ENCODE measurements at places on chromosomes 6 and 20. TPM values are rescaled to one million over a fixed set of nuclear protein-coding genes. Genes with fewer than 3 reads are reported as not detected.

DNA sequence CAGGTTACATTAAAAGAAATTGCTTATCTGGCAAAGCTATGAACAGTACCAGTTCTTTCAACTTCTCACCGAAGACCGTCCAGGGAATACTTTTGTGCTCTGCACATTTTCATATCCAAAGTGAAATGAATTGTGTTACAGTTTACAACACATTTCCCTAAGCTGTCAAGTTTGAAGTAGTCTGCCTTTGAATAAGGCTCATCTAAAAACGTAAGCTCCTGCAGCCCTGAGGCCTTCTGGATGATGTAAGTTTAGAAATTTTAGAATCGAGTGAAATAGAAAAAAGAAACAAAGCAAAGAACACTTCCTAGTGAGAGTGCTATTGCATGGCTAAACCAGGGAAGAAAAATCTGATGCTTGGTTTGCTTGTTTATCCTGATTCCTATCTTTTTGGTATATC, 653.8 kb downstream of the MMUT start:
- no peaks in the 10 kb centered on the region for H3K4me1 ChIP-seq
- DNase-seq = no peak
- no peak overlapping the region for H3K27ac ChIP-seq
- H3K4me3 ChIP-seq = no peak overlapping the region
- H3K27me3 ChIP-seq = no peaks in the 10 kb centered on the region

GRCh38 chr6:75377386-75377785, 92.8 kb upstream of the TMEM30A start:
- peak overlapping the region; percentile 4 for H3K4me3 ChIP-seq
- peaks cover 44% of the 10 kb centered on the region for H3K4me1 ChIP-seq
- H3K27ac ChIP-seq = peak overlapping the region; percentile 40
- DNase-seq = no peak

- no peaks in the 10 kb centered on the region for H3K36me3 ChIP-seq
- H3K27ac ChIP-seq = no peak overlapping the region
- H3K4me1 ChIP-seq = peaks cover 23% of the 10 kb centered on the region
- no peaks in the 10 kb centered on the region for H3K27me3 ChIP-seq
- no peak for DNase-seq
- no peak overlapping the region for H3K4me3 ChIP-seq
Measured at GRCh38 chr6:156190270-156190669, 586.9 kb upstream of the ARID1B start.

- no peaks in the 10 kb centered on the region for H3K36me3 ChIP-seq
- no peaks in the 10 kb centered on the region for H3K27me3 ChIP-seq
- no peak overlapping the region for H3K27ac ChIP-seq
Measured at GRCh38 chr6:35694462-35694861, 5.7 kb upstream of the FKBP5 start.

GRCh38 chr20:24738981-24739633, 210.0 kb upstream of the CST7 start:
- H3K36me3 ChIP-seq = no peaks in the 10 kb centered on the region
- no peak for DNase-seq
- no peaks in the 10 kb centered on the region for H3K27me3 ChIP-seq
- H3K4me3 ChIP-seq = no peak overlapping the region

DNA sequence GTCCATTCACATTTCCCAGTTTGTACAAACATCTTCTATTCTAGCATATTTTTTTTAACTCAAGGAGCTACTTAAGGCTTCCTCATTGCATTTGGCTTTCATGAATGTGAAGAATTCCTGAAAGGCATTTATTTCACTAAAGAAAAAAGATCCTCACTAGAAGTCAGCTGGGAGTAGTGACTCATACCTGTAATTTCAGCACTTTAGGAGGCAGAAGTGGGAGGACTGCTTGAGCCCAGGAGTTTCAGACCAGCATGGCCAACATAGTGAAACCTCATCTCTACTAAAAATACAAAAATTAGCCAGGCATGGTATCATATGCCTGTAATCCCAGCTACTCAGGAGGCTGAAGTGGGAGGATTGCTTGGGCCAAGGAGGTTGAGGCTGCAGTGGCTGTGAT, 30.9 kb upstream of the XRN2 start:
- H3K36me3 ChIP-seq = no peaks in the 10 kb centered on the region
- H3K4me1 ChIP-seq = no peaks in the 10 kb centered on the region
- H3K4me3 ChIP-seq = no peak overlapping the region
- no peak for DNase-seq

DNA sequence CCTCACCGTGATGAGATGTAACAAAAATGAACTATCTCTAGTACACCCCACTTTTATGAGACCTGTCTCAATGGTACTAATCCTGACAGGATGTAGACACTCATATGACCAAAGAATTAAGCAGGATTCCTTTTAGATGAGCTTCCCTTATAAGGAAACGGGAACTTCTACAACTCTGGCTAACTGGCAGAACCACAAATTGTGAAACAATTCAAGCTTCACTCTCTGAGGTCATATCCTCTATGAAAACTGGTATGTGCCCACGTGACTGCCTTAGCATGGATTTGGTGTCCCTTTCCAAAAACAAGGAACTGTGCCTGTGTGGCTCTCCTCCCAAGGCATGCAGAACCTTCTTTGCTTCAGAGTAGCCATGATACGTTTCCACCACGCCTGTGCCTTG, 14.1 kb upstream of the CPNE5 start:
- peak overlapping the region; percentile 58 for H3K27ac ChIP-seq
- H3K4me3 ChIP-seq = no peak overlapping the region
- H3K27me3 ChIP-seq = no peaks in the 10 kb centered on the region
- DNase-seq = no peak

SIRPG gene
- not detected for total RNA-seq

- peaks cover 12% of the 10 kb centered on the region for H3K4me1 ChIP-seq
- DNase-seq = no peak
- no peak overlapping the region for H3K27ac ChIP-seq
- H3K36me3 ChIP-seq = no peaks in the 10 kb centered on the region
- H3K27me3 ChIP-seq = no peaks in the 10 kb centered on the region
- no peak overlapping the region for H3K4me3 ChIP-seq
Measured at GRCh38 chr20:54148947-54149764, 24.6 kb downstream of the CYP24A1 start.

DNA sequence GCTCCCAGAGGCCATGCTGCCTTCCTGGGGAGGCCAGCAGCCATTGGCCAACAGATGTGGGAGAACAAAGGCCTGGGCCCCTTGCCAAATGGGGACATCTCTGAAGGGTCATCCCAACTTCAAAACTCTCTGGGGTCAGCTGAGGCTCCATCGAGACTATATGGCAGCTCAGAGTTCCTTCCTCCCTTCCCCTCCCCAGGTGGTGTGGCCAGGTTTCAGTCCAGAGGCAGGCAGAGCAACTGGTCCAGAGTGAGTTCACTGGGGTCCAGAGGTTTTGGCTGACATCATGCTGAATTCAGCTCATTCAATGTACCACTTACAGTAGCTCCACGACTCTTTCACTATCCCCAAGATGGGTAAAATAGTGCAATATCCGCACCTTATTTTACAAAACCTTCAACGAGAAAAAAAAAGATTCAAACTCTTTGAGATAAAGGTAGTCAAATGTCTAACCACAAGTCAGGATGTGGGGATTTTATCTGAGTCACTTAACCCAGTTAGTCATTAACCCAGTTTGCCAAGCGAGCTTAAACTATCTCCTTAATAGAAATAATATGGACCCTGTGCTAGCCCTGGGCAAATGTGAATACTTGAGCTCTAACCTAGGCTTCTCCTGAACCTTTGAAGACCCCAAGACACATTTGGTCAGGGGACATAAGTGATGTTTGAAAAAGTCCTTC, 108.4 kb upstream of the PLEKHG1 start:
- no peak overlapping the region for H3K27ac ChIP-seq
- no peaks in the 10 kb centered on the region for H3K4me1 ChIP-seq
- H3K4me3 ChIP-seq = no peak overlapping the region
- no peak for DNase-seq
- peaks cover 8% of the 10 kb centered on the region for H3K36me3 ChIP-seq

DNA sequence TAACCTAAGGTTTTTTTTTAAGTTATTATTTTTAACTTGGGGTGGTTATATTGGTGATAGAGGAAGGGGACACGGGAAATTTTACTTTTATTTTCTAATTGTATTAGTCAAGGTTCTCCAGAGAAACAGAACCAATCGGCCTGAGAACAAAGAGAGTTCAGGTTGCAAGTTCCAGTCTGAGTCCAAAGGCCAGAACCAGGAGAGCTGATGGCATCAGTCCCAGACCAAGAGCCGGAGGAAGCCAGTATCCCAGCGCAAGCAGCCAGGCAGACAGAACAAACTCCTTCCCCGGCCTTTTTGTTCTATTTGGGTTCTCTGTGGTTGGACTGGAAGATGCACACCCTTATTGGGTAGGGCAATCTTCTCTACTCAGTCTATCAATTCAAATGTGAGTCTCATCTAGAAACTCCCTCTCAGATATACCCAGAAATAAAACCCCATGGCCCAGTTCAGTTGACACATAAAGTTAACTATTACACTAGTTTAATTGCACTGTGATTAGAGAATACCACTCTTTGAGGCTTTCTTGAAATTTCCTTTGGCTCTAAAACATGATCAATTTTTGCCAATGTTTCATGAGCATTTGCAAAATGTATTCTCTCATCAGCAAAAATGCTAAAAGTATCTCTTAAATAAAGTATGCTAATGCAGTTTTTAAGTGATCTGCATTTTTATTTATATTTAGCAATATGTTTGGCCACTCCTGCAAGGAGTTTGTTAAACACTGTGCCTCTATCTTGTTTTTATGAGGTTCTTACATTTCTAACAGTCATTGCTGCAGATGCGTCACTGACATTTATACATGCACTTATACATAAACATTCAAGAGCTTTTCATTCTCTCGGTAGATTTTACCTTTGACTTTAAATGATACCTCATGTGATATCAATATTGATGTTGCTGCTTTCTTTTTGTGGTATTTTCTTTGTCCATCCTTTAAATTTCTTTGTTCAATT, 103.2 kb upstream of the SSTR4 start:
- no peaks in the 10 kb centered on the region for H3K27me3 ChIP-seq
- no peak overlapping the region for H3K27ac ChIP-seq
- no peak for DNase-seq
- H3K4me1 ChIP-seq = no peaks in the 10 kb centered on the region
- no peak overlapping the region for H3K4me3 ChIP-seq

MEP1A gene
- 0.09 TPM for total RNA-seq

- no peaks in the 10 kb centered on the region for H3K27me3 ChIP-seq
- no peak overlapping the region for H3K4me3 ChIP-seq
- H3K4me1 ChIP-seq = peaks cover 16% of the 10 kb centered on the region
- peaks cover 17% of the 10 kb centered on the region for H3K36me3 ChIP-seq
Measured at GRCh38 chr6:118810420-118811027, 83.4 kb upstream of the ASF1A start.

PDE10A gene
- total RNA-seq = 3.1 TPM

SAMD3 gene
- total RNA-seq = 1.2 TPM

DNA sequence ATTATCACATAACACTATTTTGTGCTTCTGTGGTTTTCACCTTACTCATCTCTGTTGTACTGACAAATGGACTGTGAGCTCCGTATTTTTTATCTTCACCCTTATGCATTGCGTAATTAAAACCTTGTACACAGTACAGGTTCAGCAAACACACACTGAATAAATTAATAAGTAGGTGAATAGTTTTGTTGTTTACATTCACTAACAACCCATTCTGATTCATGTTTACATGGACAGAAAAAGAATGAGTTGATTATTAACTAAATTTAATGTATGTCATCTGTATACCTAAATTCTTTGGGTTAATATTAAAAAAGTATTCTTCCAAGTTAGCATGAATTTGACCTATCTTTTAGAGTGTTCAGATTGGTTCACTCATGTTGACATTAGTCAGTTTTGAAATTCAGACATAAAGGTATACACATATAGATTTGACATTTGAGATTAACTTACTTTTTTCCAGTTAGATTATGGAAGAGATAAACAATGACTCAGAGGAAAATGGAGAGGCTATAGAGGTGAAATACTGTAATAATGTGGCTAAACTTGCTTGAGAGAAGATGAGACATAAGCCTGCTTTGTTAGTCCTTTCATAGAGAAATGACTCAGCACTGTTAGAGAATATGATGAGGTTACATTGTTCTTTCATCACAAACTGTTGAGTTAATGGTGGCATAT, 541.7 kb upstream of the FLRT3 start:
- no peak overlapping the region for H3K27ac ChIP-seq
- H3K36me3 ChIP-seq = no peaks in the 10 kb centered on the region
- no peak for DNase-seq
- H3K27me3 ChIP-seq = no peaks in the 10 kb centered on the region
- H3K4me3 ChIP-seq = no peak overlapping the region

ZNF391 gene
- total RNA-seq = 9.4 TPM

GRCh38 chr20:4067600-4068261, 52.4 kb upstream of the RNF24 start:
- H3K4me1 ChIP-seq = peaks cover 39% of the 10 kb centered on the region
- no peak overlapping the region for H3K4me3 ChIP-seq
- no peak for DNase-seq
- H3K36me3 ChIP-seq = 0 out of 2 replicates have a peak, but pooled peaks cover 3% of the 10 kb centered on the region

- H3K27ac ChIP-seq = no peak overlapping the region
- 0 out of 2 replicates have a peak, but pooled peaks cover 2% of the 10 kb centered on the region for H3K36me3 ChIP-seq
- DNase-seq = no peak
- H3K4me1 ChIP-seq = peaks cover 30% of the 10 kb centered on the region
- no peaks in the 10 kb centered on the region for H3K27me3 ChIP-seq
- H3K4me3 ChIP-seq = no peak overlapping the region
Measured at GRCh38 chr6:21157186-21157929, 436.2 kb upstream of the SOX4 start.

DNA sequence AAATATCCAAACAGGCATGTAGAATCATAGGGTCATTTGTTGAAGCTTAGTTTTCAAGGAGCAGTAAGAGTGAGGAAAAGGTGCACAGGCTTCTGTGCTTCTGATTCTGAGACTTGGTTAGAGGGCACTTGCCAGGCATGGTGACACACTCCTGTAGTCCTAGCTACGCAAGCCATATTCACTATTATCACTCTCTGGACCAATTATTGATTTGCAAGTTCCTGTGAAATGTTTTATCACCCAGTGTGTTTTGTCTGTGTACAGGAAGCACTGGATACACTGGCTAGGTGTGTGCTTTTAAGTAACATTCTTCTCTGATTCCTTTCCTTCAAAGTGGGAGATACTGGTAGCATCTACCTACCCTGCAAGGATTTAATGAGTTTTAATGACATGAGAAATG, 76.3 kb downstream of the JARID2 start:
- no peak for DNase-seq
- H3K36me3 ChIP-seq = peaks cover 8% of the 10 kb centered on the region
- peaks cover 88% of the 10 kb centered on the region for H3K4me1 ChIP-seq
- peak overlapping the region; percentile 71 for H3K27ac ChIP-seq

- H3K4me1 ChIP-seq = no peaks in the 10 kb centered on the region
- H3K27ac ChIP-seq = no peak overlapping the region
- DNase-seq = no peak
- H3K36me3 ChIP-seq = no peaks in the 10 kb centered on the region
- peaks cover 3% of the 10 kb centered on the region for H3K27me3 ChIP-seq
Measured at GRCh38 chr20:19025430-19026120, 186.9 kb upstream of the SLC24A3 start.

PRICKLE4 gene
- 1.5 TPM for total RNA-seq

GRCh38 chr6:86856937-86857563, 80.3 kb upstream of the HTR1E start:
- no peaks in the 10 kb centered on the region for H3K4me1 ChIP-seq
- no peaks in the 10 kb centered on the region for H3K27me3 ChIP-seq
- H3K4me3 ChIP-seq = no peak overlapping the region
- H3K27ac ChIP-seq = no peak overlapping the region
- DNase-seq = peak; percentile 51
- no peaks in the 10 kb centered on the region for H3K36me3 ChIP-seq

ADGB gene
- not detected for total RNA-seq
